GM04503 (cell line): ENCODE measurements at places on chromosomes 6 and 20.

DNA sequence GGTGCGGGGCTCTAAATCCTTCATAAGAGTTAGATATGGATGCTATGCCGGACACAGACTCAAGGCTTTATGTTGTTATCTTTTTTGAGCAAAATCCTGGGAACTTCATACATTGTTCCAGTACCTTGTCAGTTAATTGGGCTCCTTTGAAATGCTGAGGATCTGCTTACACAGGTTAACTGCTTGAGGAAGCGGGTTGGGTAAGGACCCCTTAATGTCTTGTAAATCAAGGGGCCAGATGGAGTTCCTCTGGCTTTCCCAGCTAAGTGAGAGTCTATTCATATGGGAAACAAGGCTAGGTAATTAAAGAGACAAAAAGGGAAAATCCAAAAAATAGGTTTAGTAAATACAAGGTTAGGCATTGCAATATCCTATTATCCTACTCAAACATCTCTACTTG is 141.5 kb downstream of the OR2B2 start:
- no peak for DNase-seq

DNA sequence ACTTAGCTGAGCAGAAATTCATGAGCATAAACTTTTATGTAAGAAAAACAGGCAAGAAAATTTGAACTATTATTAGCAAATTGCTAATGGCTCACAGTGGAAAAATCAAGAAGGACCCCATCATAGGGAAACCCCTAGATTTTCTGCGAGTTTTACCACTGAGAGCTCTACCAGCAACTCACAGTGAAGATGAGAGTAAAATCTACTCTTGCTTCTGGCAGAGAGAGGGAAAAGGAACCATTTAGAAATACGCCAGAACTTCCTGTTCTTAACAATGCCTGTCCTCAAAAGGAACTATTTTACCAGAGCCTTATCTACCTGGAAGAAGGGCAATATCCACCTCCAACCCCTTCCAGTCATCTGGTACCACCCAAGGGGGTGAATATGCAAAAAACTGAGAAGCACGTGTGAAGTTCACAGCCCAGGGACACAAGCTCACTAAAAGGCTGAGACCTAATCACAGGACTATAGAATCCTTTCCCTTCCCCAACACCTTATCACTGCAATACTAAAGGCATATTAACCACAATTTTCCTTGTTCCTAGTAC is 34.4 kb upstream of the ASF1A start:
- no peak for DNase-seq

GRCh38 chr20:62792940-62793756 is 3.1 kb upstream of the MRGBP start:
- DNase-seq = no peak

DNA sequence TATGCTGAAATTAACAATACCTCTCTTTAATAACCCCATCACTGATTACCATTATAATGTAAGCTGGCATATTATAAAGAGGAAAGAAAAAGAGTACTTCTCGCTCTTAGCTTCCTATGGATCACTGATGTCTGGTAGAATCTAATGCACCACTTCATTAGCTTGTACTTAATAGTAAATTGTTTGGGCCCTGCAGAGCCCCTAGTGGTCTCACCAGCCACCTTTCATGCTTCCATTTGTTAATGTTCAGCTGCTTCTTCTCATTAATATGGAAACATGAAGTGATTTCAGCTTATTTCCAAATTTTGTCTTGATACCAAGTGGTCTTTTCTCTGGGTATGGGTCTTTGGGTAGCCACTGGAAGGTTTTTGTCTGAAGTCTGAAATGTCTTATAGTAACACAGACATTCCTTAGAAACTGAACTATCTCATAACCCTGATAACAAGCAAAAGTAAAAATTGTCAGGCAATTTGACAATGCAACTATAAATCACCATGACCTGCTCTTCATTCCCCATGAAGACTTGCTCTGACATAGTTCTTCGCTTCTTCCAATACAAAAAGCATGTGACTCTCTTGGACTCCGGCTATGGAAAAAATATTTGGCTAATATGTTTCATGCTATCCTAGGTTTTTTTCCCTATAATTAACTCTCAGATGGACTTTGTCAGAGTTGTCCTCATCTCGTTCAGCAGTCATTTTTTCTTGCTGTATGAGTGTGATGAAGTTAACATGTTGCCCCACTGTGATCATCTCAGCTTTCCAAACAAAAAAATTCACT is 395.8 kb upstream of the MARCKS start:
- no peak for DNase-seq

GRCh38 chr6:31321820-31322219 is 35.2 kb downstream of the HLA-B start:
- no peak for DNase-seq

DNA sequence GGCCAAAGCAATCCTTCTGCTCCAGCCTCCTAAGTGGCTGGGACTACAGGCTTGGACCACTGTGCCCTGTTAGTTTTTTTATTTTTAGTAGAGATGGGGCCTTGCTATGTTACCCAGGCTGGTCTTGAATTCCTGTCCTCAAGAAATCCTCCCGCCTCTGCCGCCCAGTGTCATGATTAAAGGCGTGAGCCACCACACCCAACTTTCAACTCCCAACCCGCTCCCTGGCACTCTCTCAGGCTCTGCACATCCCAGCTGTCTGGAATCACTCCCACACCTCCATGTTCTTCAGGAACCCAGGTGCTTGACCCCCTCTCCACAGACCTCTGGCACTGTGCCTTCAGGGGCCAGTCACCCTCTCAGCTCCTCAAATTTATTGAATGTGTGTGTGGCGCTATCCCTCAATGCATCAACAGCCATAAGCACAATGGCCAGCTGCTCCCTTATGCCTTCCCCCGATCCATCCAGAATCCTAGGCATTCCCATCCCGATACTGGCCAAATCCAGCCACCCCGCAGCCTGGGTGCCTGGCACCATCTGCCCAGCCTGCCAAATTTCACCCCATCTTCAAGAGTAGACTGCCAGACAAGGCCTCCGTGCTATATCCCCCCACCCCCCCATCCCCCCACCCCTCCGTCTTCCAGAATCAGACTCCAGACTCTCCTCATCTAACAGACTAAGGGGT is 647 bp upstream of the POU5F1 start:
- DNase-seq = no peak

GRCh38 chr6:157036245-157036711 is 259.1 kb downstream of the ARID1B start:
- no peak for DNase-seq

- no peak for DNase-seq
Measured at GRCh38 chr20:7272512-7272911, 505.0 kb downstream of the BMP2 start.

DNA sequence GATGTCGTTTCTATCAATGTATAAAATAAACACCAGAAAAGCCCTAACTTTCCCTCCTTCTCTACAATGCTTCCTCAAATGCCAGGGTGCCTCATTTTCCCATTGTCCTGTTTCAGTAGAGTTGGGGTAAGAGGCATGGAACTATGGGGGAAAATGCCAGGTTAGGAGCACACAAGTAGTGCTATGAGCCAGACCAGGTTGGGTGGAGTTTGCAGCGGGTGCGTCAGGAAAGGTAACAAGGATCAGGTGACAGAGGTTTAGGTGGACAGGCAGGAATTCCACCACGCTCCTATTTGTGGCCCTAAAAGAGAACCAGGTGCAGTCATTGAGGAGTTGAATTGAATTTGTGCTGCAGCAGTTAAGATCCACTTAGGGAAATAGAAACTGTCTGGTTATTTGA is 36.5 kb downstream of the SYTL3 start:
- no peak for DNase-seq

GRCh38 chr6:170434117-170434820 is 118.8 kb downstream of the PSMB1 start:
- no peak for DNase-seq

- DNase-seq = no peak
Measured at GRCh38 chr20:56440346-56441007, 27.9 kb upstream of the RTF2 start.

DNA sequence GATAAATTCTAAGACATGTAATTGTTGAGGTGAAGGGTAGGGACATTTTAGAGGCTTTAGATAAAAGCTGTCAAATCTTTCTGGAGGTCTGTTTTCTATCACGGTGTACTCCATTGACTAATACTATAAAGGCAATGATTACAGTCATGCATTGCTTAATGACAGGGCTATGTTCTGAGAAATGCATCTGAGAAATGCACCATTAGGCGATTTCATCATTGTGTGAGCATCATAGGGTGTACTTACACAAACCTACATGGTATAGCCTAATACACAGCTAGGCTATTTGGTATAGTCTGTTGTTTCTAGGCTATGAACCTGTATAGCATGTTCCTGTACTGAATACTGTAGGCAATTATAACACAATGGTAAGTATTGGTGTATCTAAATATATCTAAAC is 71.3 kb upstream of the FYN start:
- no peak for DNase-seq

- no peak for DNase-seq
Measured at GRCh38 chr6:150991487-150991886, 126.0 kb downstream of the MTHFD1L start.

DNA sequence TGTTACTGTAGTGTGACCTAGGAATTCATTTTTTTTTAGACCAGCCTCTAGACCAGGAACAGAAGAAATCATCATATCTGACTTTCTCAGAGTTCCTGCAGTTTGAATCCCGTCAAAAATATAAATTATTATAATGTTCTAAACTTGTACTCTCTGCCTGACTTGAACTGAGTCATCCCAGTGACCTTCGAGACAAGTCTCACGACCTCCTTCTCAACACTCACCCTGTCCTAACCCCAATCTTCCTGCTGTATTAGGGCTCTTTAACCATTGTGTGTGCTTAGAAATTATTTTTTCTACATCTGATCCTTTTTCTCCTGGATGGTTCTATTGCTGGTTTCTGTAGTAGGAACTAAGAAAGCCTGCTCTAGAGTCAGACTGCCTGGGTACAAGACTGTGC is 21.5 kb downstream of the ADGRF5 start:
- DNase-seq = no peak

- no peak for DNase-seq
Measured at GRCh38 chr6:56406276-56407269, 159.2 kb upstream of the COL21A1 start.

GRCh38 chr20:60403105-60403741 is 445.0 kb downstream of the CDH26 start:
- DNase-seq = no peak

GRCh38 chr20:10861619-10862018 is 187.8 kb upstream of the JAG1 start:
- no peak for DNase-seq

GRCh38 chr6:109623288-109623687 is 67.7 kb downstream of the AK9 start:
- no peak for DNase-seq

DNA sequence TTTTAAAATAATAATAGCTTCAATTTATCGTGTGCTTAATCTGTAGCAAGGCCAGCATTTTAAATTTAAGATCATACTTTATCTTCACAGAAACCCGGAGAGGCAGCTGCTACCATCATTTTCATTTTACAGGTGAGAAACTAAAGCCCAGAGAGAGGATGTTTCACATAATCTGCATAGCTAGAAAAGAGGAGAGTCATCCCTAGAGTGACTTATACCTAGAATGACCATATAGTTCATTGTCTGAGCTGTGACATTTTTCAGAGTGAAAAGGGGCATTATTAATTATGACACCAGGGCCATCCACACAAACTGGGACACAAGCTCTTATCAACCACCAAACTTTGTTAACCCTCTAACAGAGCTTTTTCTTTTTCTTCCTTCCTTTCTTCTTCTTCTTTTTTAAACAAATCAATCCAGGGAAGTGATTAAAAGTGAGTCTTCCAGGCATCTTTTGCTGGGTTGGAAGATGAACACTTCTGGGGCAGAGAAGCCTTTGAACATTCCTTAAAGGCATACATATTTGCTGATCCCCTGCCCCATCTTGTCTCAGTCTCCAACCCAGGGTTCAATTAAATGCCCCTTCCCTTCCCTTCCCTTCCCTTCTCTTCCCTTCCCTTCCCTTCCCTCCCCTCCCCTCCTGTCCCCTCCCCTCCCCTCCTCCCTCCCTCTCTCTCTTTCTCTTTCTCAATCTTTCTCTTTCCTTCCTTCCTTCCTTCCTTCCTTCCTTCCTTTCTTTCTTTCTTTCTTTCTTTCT is 272.5 kb upstream of the JAG1 start:
- DNase-seq = no peak

GRCh38 chr20:53080969-53081871 is 109.1 kb downstream of the TSHZ2 start:
- no peak for DNase-seq

DNA sequence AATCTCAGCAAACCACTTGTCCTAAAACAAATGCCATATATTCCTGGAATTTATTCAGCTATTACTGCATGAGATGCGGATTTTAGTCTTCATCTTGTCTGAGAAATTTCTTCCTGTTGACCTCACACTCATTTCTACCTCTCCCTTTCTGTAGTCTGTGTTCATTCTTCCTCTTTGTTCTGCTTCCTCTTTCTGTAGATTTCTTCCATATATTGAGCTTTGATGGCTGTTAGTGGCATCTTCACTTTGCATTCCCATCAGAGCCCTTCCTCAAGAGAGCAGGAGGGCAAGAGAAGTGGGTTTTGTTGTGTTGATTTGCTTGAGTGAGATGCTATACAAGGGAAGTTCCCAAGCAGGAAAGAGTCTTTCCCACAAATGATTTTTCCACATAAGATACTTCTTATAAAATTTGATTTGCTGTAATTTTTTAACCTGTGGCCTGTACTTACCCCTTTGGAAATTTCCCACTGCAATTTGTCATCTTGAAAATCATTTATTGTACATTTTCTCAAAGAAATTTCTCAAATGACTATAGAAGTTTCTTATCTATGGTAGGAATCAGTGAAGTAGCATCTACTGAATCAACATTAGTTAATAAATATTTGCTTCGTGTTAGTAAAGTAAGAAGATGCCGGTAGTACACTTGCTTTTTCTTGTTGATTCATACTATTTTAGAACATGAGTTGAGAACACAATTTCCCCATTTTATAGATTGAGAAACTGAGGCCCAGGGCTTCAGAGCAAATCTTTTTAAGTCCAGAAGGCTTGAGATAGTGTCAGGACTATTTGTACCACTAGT is 43.8 kb downstream of the MAP3K4 start:
- DNase-seq = no peak

DNA sequence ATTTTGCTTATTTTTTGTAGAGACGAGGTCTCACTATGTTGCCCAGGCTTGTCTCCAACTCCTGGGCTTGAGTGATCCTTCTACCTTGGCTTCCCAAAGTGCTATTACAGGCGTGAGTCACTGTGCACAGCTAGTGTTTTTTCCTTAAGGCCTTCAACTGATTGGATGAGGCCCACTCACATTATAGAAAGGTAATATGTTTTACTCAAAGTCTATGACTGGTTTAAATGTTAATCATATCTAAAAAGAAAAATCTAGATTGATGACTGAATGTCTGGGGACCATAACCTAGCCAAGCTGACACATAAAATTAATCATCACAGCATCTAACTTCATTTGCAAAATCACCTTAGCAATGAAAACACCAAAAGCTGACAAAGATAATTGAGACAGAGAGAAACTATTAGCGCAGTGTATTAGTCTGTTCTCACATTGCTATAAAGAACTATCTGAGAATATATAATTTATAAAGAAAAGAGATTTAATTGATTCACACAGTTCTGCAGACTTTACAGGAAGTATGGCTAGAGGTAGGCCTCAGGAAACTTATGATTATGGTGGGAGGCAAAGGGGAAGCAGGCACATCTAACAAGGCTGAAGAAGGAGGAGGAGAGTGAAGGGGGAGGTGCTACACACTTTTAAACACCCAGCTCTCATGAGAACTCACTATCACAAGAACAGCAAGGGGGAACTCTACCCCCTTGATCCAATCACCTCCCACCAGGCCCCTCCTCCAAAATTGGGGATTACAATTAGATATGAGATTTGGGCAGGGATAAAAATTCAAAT is 66.8 kb upstream of the ARHGAP18 start:
- DNase-seq = no peak
